GM20000 (cell line): ENCODE measurements at places on chromosomes 3 and 15.

DNA sequence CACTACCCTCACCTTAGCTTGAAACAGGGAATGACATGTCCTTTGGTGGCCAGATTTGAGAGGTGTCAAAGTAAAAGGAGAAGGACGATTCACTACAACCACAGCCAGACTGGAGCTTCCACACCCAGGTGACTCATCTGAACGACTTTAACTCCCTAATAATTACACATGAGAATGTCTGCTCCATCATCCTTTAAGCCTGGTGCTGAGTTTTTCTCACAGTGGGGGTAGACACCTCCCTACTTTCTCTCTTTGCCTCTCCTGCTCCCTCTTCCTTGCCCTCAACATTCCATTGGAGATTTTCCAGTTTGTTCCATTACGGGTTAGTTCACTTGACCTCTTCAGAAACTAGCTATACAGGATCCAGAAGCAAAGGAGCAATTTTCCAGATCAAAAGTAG, 154.3 kb upstream of the BHLHE40 start:
- no peak for DNase-seq

DNA sequence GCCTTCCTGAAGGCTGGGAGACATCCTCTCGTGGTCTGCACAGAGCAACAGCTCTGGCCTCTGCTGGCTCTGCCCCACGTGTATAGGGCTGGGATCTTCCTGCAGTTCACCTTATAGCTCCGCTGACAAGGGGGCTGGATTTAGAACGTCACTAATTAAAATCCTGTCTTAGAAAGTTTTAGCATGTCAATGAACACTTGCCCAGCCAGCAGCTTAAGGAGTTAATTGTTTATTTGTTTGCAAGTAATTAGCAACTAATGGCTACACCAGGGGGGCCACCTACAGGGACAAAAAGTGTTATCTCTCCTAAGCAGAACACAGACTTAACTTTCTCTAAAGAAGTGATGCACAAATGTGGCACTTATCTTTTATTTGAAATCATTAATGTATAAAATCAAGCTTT, at the start of gene HESX1:
HESX1 (minus strand) TSS at position 84 of the 403 bp plus-strand sequence; CDS start at position 24, 60 bp downstream.
- no peak for DNase-seq

DNA sequence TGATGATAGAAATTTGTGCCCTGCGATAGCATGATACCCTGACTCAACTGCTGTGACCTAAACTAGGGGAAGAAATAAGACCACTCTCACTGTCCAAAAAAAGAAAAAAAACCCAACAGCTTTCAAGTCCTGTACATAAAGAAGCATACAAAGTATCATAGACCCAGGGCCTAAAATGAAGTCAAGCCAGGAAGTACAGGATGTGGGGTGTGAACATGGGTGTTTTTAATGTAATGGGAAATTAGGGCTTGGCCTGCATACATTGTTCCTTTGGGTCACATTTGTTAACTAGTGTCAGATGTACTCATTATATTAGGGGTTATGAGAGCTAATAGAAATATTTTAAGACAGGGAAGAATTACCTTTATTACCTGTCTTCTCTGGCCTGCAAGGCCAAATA, 200.5 kb upstream of the BHLHE40 start:
- DNase-seq, result no peak

DNA sequence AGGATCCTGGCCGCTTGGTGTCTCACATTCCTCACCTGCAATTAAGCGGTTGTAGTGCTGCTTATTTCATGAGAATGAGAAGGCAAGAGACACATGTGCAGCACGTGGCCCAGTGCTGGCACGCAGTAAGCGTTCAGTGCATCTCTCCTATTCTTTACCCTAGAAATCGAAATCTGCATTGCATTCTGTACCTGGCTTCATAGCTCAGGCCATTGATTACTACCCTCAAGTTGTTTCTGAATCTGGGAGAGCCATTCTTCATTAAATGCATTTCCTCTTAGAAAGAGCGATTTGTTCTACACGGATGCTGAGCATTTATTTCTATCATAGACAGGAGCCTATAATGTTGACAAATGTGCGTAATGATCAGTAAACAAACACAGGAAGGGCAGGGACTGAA, 168.9 kb downstream of the MAGI1 start:
- no peak for DNase-seq

DNA sequence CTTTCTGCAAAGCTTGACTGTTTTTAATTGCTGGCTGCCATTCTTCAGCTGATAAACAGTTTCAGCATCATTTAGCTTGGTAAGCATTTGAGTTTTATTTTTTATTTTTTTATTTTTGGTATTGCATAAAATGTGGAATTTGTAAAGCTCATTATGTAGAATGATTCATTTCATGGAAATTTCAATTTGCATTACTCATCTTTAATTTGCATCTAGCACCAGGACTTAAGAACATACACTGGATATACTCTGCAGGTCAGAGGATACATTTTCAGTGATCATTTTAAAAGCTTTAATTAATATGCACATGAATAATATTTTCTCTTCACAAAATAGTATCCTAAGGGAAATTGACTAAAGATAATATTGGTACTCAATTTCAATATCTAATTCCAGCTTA, 732.4 kb upstream of the BCHE start:
- DNase-seq, result no peak

DNA sequence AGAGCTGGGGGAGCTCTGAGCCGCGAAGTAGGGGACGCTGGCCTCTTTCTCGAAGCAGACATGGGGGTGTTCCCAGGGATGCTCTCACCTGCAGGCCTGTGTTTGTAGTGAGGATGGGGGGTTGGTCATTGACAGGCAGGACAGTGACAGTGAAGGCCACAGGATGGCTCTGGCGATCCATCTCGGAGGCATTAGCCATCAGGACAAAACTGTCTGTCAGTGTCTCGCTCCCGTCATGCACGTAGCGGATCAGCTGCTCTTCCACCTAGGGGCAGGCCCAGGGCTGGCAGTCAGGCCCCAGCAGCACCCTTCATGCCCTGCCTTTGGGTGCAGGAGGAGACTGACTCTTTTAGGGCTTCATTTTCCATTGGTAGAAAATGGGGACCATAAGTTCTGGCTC, 28.0 kb downstream of the CSPG4 start:
- DNase-seq, result no peak

GRCh38 chr3:81214631-81215030, 546.8 kb downstream of the GBE1 start:
- no peak for DNase-seq
